Epithelial cell of proximal tubule (primary cell): ENCODE measurements at places on chromosomes 4 and X.

DNA sequence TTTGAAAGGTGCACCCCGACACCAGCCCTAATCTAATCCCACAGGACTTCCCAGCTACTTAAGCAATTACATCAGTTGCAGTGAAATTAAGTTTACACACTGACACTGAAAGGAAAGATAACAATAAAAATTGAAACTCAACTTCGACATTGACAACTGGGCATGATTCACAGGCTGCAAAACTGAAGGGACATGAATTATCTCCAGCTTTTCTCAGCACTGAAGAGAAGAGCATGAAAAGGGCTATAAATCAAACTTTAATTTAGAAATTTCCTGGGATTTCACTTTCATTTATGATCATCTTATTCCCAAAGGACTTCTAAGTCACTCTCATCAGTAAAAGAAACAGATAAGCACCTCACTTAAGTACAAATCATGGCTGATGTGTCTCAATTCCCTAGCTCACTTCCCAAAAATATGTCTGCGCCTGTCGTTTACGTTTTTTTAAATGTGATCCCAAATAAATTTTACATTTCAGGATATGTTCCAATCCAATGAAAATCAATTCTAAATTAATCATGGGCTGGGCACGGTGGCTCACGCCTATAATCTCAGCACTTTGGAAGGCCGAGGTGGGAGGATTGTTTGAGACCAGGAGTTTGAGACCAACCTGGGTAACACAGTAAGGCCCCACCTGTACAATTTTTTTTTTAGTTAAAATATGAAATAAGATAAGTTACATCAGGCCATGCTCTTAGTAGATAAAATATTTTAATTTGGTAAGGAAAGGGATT, 134.4 kb upstream of the TBL1X start:
- no peak for DNase-seq

DNA sequence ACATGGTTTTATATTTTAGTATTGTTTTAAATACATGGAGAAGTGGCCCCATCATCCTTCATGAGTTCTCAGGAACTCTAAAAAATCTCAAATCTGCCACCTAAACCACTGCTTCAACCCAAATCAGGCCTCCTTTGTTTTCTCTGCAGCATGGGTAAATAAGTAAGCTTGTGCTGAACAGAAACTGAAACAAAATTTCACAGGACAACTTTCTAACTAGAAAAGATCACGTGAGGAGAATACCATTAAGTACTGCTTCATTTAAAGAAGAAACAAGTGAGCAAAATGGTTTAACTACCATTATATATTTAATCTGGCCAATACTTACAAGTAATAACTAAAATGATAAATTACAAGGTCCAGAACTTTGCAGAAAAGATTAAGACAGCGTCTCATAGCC, 2.5 kb downstream of the ARAP2 start:
- DNase-seq = no peak

DNA sequence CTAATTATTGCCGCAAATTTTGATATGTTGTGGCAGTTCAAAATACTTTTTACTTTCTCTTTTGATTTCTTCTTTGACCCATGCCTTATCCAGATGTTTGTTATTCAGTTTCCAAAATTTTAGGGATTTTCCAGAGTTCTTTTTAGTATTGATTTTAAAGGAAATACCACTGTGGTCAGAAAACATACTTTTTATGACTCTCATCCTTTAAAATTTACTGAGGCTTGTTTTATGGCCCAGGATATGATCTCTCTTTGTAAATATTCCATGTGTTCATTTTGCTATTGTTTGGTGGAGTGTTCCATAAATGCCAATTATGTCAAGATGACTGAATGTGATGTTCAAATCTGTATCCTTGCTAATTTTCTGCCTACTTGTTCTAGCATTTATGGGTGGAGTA, 272.3 kb upstream of the DIPK2B start:
- no peak for DNase-seq

DNA sequence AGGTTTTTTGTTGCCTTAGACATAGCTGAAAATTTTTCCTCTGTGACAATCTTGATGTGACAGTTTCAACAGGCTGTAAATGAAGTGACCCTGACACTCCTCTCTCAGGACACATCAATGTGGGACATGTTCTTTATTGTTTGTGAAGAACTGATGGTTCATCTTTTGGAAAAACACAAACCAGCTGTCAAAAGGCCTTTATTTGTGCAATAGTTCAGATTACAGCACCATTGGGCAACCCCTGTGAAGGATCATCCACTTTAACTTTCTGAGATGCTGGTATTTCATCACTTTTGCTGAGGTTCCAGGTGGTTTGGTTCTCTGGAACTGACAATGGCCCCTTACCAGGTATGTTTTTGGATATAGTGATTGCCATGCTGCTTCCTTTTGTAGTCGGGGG, 40.3 kb downstream of the OSTC start:
- DNase-seq = no peak
